ENCODE measurements at places on chromosomes 7 and 10.

- DNase-seq: peak; percentile 36
Observed at GRCh38 chr7:23474094-23474828, 4.0 kb upstream of the IGF2BP3 start.

- no peak for DNase-seq
Observed at GRCh38 chr7:143012409-143012808, 14.5 kb downstream of the OR9A2 start.

DNA sequence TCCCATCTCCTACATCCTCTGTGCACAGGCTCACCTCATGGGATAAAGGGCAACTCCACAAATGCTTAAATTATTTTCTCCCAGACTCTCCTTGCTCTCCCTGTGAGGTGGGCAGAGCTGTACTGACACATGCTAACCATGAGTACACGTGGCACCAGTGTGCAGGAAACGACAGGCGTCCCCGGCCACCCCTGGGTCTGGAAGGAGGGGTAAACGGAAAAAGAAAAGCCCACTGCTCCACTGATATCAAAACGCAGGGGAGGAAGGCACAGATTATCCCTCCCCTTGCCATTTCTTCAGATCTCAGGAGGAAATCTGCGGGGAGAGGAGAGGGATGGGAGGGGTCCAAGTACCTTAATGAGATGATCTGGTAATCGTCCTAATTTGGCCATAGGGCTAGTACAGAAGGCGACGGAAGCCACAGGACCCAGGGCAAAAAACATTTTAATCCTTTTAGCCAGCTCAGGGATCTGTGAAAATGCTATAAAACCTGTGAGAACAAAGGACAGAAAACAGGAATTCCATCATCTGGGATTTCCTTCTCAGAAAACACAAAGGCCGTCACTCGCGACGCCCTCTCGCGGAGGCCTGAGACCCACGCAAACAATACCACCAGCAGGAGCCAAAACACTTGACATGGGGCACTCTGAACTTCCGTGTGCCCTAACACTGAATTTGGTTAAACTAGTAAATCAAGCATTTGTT lies 17.8 kb upstream of the CH25H start:
- DNase-seq: no peak

- DNase-seq: no peak
Observed at GRCh38 chr10:52208365-52208764, 105.7 kb upstream of the DKK1 start.

GRCh38 chr10:31954410-31955191 lies 26.0 kb upstream of the ARHGAP12 start:
- no peak for DNase-seq

GRCh38 chr7:157897681-157898080 lies 560.9 kb downstream of the DNAJB6 start:
- DNase-seq: no peak
